ENCODE measurements at places on chromosomes 3 and 15. TPM values are rescaled to one million over a fixed set of nuclear protein-coding genes. Genes with fewer than 3 reads are reported as not detected.

- no peak for DNase-seq
These were observed 991 bp downstream of the SOX2 start for GRCh38 chr3:181712553-181713279.

DNA sequence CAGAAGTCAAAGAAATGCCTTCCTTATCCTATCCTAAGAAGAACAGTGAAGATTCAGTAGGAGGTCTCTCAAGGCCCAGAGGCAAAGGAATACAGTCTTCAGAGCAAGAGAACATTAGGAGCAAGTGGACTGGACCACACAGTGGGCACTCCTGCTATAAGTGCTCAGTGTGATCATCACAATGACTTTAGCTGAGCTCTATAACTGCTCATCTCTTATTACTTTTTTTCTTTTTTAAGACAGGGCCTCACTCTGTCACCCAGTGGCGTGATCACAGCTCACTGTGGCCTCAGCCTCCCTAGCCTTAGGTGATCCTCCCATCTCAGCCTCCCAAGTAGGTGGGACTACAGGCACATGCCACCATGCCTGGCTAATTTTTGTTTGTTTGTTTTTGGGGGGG is 48.1 kb downstream of the COL8A1 start:
- no peak for DNase-seq

GRCh38 chr15:77516076-77516475 is 95.4 kb downstream of the HMG20A start:
- no peak for DNase-seq

DNA sequence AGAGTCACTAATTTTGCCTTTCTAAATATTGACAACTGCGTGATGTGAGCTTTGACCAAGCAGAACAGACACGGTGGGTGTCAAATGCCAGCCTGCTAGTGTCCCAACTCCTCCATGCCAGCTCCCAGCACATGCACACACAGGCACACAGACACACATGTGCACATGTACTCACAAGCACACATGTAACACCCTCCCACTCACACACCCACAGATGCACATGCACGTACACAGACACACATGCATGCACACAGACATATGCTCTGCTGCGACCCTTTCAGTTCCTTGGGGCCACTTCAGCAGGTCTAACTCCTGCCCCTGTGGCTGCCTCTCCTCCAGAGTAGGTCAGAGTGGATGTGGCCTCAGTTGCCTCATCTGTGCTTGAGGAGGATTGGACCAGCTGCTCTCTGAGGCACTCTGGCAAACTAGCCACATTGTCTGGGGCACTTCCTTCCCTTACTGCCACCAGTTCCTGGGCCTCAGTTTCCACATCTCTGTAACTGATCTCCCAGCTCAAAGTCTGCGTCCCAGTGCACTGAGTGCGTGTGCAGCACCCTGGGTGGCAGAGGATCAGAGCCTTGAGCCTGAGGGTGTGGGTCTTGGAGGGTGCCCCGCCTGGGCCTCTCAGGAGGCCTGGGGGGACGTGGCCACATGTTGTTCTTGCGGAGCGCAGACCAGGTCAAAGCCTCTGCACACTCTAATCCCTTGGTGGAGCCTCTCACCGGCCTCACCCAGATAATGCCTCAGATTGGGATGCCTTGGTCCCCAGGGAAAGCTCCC is 55.0 kb upstream of the PRR23E start:
- no peak for DNase-seq

DNA sequence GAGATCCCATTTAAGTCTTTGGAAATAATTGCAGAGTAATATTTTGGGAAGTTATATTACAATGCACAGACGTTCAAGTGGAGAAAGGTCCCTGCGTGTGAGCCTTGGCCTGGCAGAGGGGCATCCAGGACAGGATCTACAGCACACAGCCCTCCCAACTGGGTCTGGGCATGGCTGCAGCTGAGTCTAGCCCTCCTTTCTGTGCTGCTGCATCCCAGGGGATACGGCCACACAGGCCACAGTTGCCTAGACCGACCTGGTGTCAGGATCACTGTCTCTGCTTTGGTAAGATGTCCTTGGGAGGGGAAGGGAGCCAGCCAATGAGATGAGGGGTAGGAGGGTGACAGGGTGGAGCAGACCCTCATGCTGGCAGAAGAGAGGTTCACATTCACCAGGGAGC is 46.1 kb downstream of the APBA2 start:
- DNase-seq = no peak

Gene SLC22A14
- polyA plus RNA-seq = 0.99 TPM

All from left renal cortex interstitium (tissue), 4 donors.